Fibroblast of gingiva (primary cell): ENCODE measurements at places on chromosomes 12 and 14.
A peak's percentile ranks its signal among the peaks of the same experiment; 100 is the strongest.

DNA sequence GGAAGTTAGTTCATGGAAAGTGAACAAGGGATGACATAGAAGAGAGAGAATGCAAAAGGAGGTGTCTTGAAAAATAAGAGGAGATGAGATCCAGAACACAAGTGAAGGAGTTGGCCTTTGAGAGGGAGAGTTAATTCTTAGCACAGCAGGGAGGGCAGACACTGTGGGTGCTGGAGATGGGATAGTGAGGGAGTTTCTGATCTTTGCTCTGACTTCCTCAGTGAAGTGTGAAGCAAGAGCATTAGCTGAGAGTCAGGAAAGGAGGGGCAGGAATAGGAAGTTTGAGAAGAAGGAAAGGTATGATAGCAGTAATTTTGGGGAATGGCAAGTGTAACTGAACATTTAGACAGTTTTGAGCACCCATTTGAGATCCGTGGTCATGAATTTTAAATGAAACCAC is 75.8 kb upstream of the COCH start:
- no peak for DNase-seq

GRCh38 chr14:97010491-97011160 is 213.4 kb downstream of the VRK1 start:
- DNase-seq: no peak

GRCh38 chr12:92304371-92305055 is 158.9 kb upstream of the BTG1 start:
- DNase-seq: peak; percentile 56

- DNase-seq: no peak
These were observed 50.5 kb downstream of the TTC9 start for GRCh38 chr14:70692210-70692609.

DNA sequence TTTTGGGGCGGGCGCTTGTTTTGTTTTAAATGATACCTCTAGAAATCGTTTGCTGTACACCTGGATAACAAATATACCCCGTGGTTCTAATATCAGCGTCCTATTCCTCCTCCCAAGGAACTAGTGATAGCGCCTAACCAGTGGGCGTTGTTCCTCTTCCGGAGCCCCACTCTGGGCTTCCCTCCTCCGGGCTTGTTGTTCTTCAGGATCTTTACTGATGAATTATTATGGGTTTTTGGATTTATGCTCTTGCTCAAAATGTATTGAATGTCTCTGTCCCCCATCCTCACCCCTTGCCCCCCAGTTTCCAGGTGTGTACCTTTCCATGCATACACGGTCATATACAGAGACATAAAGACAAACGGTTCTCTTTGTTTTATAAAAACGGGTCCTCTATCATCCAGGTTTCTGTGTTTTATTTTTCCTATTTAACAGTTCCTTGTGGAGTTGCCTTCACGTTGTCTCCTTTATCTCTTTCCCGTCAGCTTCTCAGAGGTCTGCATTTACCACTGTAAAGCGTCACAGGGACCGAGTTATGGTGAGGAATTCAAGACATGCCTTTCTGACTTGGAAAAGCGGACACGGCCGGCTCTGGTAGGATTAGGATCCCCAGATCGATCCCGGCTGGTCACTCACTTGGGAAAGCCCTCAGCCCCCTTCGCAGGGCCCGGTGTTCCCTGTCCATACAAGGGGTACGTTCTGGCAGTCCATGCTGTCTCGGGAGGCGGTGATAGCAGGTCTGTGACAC is 655 bp upstream of the PLEKHG3 start:
- DNase-seq: no peak

- peak; percentile 65 for DNase-seq
These were observed 24.3 kb upstream of the OR6J1 start for GRCh38 chr14:22668417-22668816.
